Stimulated activated CD8-positive, alpha-beta memory T cell treated with anti-CD3 and anti-CD28 coated beads, Interleukin-4, amount 100 ng/mL, for 24 hours (primary cell): ENCODE measurements at places on chromosomes 12 and 14.

DNA sequence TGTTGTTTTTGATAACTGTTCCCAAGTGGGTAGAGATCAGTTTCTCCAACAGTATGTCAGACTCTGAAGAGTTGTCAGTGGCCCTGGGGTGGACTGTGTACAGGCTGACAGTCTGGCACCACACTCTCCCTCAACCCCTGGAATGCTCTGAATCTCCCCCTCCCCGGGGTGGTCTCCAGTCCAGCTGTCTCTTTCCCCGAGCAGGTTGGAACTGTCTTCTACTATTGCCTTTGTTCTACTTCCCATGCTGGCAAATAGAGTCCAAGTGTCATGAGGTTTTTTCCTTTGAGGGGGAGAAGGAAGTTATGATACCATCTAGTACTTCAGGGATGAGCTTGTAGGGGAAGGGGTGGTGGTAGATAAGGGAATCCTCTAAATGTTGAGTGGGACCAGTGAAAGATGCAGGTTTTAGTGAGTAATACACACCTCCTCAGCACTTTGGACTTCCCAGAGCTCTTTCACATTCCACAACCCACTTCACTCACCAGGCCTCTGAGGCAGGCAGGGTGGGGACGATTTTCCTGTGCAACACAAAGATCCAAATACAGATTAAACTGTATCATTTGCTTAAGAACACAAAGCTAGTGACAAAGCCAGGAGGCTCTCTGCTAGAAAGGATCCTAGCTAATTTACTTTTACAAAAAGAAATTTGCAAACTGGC is 170.7 kb upstream of the GZMB start:
- DNase-seq = no peak

GRCh38 chr14:60651086-60651795 is 2.0 kb upstream of the SIX1 start:
- DNase-seq = no peak

DNA sequence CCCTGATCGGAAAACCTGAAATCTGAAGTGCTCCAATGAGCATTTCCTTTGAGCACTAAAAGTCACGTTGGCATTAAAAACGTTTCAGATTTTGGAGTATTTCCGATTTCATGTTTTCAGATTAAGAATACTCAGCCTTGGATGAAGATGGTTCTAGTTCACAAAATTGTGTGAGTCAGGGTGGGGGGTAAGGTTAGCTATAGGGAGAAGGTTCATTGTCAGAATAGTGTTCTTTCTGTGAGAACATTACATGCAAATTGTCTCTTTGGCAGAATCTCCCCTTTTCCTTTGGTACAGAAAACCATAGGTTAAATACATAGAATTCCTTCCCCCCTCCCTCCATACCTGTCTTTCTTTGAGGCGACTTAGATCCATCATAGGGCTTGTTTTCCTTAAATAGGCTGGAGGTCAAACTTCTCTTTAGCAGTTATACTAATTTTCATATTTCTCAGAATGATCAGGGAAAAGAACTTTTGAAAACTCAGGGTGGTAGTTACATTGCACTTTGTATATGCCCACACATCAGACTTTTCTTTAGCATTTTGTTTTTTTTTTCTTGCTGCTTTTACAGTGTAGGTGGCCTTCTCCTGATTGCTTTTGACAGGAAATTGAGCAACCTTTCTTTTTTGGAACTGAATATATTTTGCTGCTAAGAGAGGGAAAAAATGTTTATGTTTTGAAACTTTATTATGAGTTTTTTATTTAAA is 503.5 kb downstream of the PCNX1 start:
- DNase-seq = no peak

- DNase-seq = no peak
Measured at GRCh38 chr14:67837011-67837624, 17.5 kb downstream of the RAD51B start.

- DNase-seq = no peak
Measured at GRCh38 chr12:100720016-100720654, 74.4 kb upstream of the ANO4 start.

DNA sequence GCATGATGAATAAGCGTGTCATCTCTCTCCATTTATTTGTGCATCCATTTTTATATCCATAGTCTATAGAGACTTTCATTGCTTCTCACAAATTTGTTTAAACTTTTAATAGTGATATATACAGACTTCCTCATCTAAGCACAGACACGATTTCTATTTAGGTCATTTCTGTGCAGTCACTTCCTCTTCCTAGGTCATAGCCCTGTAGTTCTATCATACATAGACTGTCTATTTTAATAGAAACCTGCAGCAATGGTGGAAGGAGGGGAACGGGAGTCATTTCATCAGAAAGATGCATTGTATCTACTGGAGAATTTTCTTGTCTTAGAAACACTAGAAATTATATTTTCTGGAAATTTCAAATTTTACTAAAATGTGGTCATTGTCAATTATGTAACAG is 133.4 kb upstream of the FGD4 start:
- DNase-seq = no peak

- no peak for DNase-seq
Measured at GRCh38 chr12:130357241-130357640, 19.6 kb downstream of the PIWIL1 start.

GRCh38 chr12:90151491-90152015 is 442.9 kb upstream of the ATP2B1 start:
- no peak for DNase-seq

DNA sequence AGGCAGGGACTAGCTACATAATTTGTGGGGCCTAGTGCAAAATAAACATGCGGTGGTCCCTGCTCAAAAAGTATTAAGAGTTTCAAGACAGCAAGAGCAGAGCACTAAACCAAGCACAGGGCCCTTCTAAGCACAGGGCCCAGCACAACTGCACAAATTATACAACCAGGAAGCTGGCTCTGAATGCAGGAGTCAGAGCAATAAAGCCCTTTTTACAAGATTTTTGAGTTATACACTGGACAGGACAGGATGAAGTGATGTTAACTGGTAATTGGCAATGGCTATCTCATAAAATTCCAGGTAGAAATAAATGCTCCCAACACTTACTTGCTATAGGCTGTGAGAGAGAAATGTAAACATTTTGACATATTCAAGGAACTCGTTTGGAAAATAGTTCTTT is 86.2 kb upstream of the GPHB5 start:
- DNase-seq = no peak

GRCh38 chr14:54369343-54369742 is 27.5 kb upstream of the CDKN3 start:
- no peak for DNase-seq
